ENCODE measurements at places on chromosomes 1 and 21.

GRCh38 chr1:12617511-12617900 is 504 bp downstream of the DHRS3 start:
- DNase-seq: no peak

DNA sequence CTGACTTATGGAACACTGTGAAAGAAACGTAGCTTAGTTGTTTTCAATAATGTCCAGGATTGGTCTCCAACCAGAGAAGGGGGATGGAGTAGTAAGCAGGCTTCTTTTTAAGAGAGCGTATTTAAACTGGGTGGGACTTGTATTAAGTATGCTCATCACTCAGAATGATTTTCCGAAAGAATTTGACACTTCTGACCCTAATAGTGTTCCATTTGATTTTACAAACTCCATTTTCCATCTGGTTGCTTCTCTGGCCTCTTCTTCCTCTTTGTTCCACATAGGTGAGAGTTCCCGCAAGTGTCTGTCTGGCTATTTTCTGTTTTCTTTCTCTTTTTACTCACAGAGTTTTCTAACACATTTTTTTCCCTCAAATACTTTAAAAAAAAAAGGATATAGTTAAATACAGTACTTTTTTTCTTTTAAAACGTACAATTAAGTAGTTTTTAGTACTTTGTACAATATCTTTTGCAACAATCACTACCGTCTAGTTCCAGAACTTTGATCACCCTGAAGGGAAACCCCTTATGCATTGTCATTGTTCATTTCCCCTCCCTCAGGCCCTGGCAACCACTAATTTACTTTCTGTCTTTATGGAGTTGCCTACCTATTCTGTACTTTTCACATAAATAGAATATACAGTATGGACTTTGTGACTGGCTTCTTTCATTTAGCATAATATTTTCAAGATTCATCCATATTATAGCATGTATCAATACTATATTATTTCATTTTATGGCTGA is 67.0 kb downstream of the RASAL2 start:
- DNase-seq: no peak

- DNase-seq: no peak
Measured at GRCh38 chr1:153922076-153922971, 448 bp downstream of the GATAD2B start.

GRCh38 chr1:24416666-24417391 is 1.2 kb downstream of the NIPAL3 start:
- peak; percentile 98 for DNase-seq

- no peak for DNase-seq
Measured at GRCh38 chr1:80982831-80983230, 817.9 kb upstream of the ADGRL2 start.

GRCh38 chr1:76336931-76337371 is 262.4 kb downstream of the ST6GALNAC3 start:
- DNase-seq: peak; percentile 96

DNA sequence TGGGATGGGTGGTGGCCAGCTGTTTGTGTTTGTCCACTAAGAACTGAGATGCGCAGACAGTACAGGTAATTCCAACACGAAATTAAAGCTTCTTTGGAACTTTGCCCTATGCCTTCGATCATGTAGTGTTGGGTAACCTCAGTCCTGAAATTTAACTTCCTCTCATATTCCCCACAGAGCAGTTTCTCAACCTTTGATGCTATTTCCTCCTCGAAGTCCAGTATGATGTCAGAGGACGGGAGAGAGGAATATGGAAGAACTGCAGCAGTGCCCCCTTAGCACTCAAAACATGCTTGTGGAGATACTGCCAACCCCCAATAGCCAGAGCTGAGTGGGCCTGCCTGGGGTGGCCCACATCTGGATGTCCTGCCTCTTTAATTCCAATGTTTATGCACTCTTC is 3.6 kb downstream of the LPAR3 start:
- no peak for DNase-seq

GRCh38 chr1:91054780-91055481 is 33.1 kb upstream of the ZNF644 start:
- no peak for DNase-seq

DNA sequence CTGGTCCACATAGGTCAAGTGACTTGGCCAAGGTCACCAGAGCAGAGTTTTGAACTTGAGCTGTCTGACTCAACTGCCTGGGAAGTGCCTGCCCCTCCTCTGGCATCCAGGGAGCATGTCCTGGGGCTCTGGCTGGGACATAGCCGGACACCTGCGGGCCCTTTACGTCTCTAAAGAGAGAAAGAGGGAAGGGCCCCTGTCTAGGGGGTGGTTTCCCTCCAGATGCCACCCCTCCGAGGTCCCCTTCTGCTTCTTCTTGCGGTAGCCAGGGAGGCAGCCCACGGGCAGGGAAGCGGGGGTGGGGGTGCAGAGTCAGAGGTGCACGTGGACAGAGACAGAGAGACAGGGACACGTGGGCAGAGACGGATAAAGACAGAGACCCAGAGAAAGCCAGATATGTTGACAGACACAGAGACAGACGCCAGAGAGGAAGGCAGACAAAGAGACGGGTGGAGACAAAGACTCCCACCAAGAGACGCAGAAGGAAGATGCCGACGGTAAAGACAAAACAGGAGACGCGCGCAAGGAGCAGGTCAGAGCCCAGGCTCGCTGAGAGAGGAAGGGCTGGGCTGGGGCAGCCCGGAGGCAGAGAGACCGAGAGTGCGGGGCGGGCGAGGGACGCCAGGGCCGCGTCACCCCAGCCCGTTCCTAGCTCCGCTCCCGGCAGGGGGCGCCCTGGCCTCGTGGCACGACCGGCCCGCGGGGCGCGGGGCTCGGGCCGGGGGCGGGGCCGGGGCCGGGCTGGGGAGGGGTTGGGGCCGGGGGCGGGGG is 458 bp upstream of the ALPL start:
- DNase-seq: peak; percentile 45

GRCh38 chr1:240122639-240123613 is 31.2 kb downstream of the FMN2 start:
- no peak for DNase-seq

GRCh38 chr1:224406216-224406615 is 28.4 kb downstream of the WDR26 start:
- peak; percentile 55 for DNase-seq

GRCh38 chr1:155166471-155167165 is 6.5 kb downstream of the KRTCAP2 start:
- DNase-seq: no peak

- DNase-seq: no peak
Measured at GRCh38 chr1:173213665-173214064, 6.5 kb upstream of the TNFSF4 start.

- no peak for DNase-seq
Measured at GRCh38 chr1:108504447-108504846, 54.3 kb downstream of the NBPF6 start.

DNA sequence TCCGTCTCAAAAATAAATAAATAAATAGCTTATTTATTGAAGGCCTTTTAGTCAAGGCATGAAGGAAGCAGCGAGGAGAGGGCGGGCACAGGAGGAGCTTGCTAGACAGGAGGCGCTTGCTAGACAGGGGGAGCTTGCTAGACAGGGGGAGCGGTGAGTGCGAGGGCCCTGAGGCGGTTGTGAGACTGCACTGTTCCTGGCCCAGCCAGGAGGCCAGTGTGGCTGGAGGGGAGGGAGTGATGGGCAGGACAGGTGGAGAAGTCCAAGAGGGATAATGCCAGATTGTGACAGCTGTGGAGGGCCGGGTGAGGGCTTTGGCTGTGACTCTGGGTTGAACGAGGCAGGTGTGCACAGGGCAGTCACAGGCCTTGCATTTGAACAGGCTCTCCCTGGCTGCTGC is 18.2 kb downstream of the KIF17 start:
- DNase-seq: no peak

All from fibroblast of skin of right biceps (primary cell).